Testis (tissue), 5 donors: ENCODE measurements at places on chromosomes 2 and 18. TPM values are rescaled to one million over a fixed set of nuclear protein-coding genes. Genes with fewer than 3 reads are reported as not detected.
A peak's percentile ranks its signal among the peaks of the same experiment; 100 is the strongest.

DNA sequence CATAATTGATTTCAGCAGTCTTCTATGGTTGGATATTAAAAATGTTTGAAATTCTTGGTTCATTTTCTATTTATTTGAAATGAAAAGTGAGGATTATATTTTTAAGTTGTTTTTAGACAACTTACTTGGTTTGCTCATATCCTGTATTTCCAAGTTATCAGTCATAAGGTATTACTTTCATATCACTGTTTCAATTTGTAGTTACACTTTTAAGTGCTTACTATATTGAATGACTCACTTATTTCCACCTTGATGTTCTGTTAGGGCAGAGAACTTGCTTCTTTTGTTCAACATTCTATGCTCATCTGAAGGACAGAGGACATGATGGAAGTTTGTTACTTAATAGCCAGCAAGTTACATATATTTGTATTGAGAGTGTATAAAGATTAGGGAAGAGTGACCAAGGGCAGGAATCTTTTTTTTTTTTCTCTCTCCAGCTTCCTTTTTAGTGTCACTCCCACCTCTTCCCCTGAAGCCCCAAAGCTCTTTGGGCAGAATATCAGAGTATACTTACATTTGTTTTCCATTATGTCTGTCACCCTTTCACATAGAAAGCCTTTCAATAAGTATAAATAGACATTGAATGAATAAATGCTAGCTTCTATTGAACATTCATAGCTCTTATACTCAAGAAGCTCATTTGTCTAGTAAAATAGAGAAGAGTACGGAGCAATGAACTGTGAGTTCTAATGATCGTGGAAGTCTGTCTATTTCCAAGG lies 28.1 kb downstream of the PIK3C3 start:
- DNase-seq: no peak

DNA sequence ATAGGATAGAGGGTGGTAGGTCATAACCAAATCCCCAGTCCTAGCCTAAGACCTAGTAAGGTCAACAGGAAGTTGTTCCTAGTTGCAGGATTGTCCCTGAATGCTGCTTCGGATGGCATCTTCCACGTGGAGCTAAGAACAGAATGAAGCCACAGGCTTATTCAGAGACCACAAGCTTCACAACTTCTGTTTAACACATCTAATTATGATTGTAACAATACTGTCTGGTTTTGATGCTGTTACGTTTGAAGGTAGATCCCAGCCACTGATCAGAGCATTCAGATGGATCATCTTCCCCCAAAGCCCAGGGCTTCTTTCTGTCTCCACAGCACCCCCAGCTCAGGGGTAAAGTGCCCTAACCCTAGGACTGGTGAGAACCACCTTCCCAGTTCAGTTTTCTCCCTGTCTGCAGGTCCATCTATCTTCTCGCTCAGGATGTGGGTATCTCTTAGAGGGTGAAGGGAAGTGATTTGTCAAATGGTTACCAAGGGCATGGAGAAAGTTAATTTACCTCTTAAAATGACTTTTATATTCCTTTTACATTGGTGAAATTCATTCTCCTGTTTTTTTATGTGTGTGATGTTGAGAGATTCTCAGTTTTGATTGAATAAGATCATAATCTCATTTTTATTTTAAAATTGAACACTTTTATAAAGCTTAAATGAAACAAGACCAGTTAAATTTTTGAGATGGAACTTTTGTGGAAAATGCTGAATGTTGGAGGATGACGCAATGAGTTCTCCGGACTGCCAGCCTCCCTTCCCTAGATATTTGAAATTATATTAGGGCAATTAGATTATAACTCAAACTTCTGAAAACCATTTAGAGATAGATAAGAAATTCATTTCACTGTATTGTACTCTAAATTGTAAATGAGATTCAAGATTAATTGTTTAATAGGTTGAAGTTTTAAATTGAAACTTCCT lies 66.5 kb downstream of the RHBDD1 start:
- DNase-seq: no peak

- DNase-seq: no peak
These were observed 84.5 kb downstream of the ZBTB7C start for GRCh38 chr18:48324651-48325050.

DNA sequence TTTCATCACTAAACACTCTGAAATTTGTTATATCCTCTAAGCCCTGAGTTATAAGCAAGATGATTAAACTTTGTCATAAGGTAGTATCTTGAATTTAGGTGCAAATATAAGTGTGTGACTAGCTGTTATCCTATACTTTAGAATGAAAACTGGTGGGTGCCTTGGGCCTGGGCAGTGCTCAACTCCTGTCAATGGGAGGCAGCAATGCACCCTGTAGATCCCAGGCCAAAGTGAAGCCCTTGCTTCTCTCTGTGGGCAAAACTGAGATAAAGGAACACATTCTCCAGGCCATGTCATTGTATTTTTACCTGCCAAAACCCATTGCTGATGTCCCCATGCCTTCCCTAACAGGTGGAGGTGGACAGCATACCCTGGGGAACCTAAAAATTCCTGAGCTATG lies 525.2 kb downstream of the TNS1 start:
- no peak for DNase-seq

DNA sequence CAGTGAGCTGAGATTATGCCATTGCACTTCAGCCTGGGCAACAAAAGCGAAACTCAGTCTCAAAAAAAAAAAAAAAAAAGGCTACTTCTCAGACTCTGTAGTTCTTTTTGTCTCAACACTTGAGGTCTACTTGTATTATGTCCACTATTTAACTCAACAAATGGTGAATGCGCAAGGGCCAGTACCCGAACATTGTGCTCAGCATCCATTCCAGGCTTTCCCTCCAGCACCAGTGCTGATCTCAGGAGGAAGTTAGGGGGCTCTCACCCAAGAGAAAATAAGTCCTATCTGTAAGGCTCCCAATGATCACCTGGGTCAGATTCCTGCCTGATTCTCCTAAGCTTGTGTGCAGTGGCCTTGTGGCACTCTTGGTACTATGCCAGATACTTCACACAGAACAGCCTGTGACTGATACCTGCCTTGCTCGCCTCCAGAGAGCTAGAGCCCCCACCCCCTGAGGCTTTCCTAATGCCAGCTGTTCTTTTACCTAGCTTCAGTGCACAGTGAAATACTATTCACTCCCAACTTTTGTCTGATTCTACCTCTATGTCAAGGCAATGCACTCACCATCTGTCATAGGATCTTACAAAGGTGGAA lies 74.9 kb downstream of the INO80D start:
- no peak for DNase-seq

DNA sequence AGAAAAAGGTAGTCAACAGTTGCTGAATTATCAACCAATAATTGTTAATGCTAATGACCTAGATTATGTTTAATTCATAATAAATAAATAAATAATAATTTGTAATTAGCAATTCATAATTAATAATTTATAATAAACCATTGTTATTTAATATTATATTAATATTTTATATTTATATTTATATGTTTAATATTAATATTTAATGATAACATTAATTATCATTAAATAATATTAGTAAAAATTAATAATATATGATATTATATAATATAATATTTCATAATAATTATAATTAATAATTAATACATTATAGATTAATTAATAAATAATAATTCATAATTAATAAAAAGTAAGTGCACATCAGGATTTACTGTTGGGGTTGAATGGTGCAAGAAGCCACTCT lies 389.4 kb upstream of the RGPD4 start:
- DNase-seq: no peak

GRCh38 chr2:25340181-25340921 lies 1.4 kb downstream of the DNMT3A start:
- DNase-seq: peak; percentile 56

- DNase-seq: no peak
These were observed 58.1 kb downstream of the SPOPL start for GRCh38 chr2:138559641-138560040.

- DNase-seq: no peak
These were observed 117.5 kb upstream of the ZNF521 start for GRCh38 chr18:25469489-25469888.

DNA sequence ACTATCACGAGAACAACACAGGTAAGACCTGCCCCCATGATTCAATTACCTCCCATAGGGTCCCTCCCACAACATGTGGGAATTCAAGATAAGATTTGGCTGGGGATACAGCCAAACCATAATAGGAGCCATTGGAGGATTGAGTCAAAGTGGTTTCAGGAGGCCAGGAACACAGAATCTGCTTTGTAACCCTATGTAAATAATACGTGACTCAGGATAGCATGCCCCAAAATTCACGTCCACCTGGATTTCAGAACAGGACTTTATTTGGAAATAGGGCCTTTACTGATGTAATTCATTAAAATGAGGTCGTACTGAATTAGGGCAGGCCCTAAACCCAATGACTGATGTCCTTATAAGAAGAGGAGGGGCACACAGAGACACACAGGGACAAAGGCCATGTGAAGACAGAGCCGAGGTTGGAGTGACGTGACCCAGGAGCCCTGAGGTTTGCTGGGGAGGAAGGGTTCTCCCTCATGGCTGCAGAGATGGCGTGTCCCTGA lies 16.0 kb upstream of the CNDP2 start:
- DNase-seq: no peak

DNA sequence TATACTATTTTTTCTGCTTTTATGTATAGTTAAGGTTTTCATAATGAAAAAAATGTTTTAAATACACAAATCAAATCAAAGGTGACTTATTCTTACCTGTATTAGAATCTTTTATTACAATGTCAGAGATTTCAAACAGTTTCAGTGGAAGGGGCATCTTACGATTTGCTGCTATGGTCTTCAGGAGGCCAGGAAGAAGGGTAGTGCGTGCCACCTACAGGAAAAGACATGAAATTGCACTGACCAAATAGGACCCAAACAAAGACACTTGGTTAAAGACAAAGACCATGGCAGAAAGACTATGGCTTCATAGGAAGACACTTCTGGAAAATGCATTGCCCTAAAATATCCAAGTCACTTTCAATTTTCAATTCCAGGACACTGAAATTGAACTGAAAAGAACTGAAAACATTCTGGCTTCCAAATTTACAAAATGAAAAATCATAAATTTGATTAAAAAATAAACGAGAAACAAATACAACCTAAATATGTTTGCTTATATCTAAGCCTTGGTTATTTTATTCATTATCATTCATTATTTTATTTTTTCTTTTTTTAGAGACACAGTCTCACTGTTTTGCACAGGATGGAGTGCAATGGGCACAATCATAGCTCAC lies 42.1 kb downstream of the FARSB start:
- peak; percentile 28 for DNase-seq

DNA sequence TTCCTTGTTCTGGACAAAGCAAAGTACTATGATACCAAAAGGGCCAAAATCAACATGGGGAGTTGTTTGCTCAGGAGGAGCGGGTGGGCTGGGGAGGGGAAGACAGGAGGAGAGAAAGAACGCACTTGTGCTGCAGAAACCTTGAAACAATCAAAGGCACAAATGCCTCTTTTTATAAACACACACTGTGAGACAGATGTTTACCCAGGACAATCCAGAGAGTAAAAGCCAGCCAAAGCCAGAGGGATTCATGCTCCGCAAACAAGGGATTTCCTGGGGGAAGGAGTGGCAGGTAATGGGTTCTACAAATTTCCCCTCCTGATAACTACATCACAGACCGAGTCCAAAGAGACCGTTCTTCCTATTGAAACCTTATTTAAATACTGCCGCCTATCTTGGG lies 323.5 kb upstream of the SKOR2 start:
- no peak for DNase-seq

DNA sequence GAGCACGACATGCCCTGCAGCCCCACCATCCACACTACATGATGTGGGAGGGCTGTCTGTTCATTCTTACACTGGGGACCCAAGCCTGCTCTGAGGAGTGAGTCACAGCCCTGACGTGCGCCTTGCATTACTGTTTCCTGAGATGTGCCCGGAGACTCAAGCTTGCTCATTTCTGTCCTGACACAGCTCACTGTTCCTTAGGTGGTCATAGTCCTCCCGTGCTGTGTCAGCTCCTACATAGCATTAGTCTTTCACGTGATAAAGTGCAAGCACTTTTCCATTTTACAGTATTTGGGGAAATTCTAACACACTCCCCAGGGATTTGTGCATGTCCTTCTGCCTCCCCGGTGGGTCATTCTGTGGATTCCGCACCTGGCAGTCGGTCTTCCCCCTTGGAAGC lies 46.2 kb upstream of the TRIM43B start:
- DNase-seq: no peak

- DNase-seq: no peak
These were observed 23.9 kb upstream of the SLC66A3 start for GRCh38 chr2:11131166-11131920.

DNA sequence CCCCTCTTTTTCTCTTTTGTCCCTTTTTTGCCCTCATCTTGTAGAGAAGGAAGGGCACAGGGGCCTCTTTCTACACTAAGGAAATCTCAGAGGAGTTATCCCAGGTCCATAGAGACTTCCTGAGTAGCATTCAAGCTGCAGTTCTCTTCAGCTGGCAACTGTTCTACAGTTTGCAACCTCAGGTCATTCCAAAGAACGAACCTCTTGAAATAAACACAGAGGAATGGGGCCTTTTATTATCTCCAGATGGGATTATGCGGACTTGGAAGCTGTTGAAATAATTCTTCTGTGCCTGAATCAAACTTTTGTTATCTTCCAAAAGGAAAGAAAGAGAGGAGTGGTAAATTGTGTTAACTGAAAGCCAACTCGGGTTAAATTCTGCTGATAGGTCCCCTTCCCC lies 31.0 kb upstream of the NFE2L2 start:
- peak; percentile 58 for DNase-seq

DNA sequence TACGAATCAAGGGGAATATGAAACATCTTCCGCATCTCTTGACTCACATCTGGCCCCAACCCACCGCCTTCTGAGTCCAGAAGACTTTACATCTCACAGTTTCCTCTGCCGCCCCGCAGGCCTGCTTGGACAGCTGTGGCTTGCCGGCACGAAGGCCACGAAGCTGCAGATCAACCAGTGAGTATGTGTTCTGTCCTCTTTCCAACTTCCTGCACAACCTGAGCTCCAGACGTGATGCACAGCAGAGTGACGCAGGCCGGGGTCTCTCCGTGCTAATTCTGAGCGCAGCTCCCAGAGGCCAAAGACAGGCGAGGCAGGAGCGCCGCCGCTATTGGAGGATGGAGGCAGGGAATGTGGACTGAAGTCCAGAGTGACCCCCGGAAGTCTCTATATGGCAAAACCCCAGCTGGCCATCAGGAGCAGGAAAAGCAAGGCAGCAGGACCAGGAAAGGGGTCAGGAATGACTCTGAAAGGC lies 93.5 kb downstream of the ZCCHC2 start:
- no peak for DNase-seq

- no peak for DNase-seq
These were observed 12.8 kb downstream of the IL18RAP start for GRCh38 chr2:102435741-102436140.

DNA sequence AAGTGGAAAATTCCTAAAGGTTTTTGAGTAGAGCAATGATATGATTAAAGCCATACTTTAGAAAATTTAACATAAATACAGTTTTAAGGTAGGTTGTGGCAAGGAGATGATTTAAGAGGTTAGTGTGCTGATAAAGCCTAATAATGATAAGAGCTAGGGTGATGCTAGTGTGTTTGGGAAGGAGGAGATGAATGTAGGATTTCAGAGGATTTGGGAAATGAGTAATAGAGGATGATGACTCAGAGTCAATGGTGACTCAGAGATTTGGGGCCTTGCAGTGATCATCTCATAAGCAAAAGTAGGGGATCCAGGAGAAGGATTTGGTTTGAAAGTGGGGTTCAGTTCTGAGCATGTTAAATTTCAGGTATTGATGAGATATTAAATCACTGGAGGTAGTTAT lies 23.3 kb downstream of the STAMBP start:
- no peak for DNase-seq

MC5R gene
- total RNA-seq: 0.31 TPM

RAX gene
- total RNA-seq: not detected

SLC38A11 gene
- 5.9 TPM for total RNA-seq

WNT6 gene
- total RNA-seq: 46.5 TPM

BOD1L2 gene
- 130 TPM for total RNA-seq

OTOF gene
- total RNA-seq: 2.2 TPM

TEKT4 gene
- 23.5 TPM for total RNA-seq

KIAA1328 gene
- 48.7 TPM for total RNA-seq

FAM168B gene
- 165 TPM for total RNA-seq

UGT1A9 gene
- total RNA-seq: not detected
